WTC11 (cell line): ENCODE measurements at places on chromosomes 2 and 18.
A peak's percentile ranks its signal among the peaks of the same experiment; 100 is the strongest.

DNA sequence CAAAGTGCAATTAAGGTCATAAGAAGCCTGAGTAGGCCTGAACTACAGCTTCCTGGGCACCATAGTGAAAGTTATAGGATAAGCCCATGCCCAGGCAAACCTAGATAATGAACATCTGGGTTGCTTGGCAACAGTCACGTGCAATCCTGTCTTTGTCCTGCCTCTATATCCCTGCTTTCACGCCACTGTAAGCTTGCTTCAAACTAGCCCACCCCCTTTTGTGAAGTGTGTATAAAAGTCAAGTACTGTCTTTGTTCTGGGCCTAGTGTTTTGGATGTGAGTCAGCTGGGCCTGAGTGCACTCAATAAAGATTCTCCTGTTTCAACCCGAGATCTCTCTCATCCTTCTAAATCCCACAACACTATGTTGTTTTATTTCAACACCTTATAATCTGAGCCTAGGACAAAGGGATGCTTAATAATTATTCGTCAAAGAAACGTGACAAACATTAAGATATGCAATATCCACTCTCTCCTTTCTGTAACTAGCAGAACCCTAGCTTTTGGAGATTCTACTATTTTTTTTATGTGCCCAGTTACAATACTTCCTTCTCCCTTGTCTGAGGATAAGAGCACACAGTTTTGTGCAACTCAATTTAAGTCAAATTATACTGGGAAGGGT lies 927.8 kb downstream of the SUCLG1 start:
- no peak for DNase-seq

DNA sequence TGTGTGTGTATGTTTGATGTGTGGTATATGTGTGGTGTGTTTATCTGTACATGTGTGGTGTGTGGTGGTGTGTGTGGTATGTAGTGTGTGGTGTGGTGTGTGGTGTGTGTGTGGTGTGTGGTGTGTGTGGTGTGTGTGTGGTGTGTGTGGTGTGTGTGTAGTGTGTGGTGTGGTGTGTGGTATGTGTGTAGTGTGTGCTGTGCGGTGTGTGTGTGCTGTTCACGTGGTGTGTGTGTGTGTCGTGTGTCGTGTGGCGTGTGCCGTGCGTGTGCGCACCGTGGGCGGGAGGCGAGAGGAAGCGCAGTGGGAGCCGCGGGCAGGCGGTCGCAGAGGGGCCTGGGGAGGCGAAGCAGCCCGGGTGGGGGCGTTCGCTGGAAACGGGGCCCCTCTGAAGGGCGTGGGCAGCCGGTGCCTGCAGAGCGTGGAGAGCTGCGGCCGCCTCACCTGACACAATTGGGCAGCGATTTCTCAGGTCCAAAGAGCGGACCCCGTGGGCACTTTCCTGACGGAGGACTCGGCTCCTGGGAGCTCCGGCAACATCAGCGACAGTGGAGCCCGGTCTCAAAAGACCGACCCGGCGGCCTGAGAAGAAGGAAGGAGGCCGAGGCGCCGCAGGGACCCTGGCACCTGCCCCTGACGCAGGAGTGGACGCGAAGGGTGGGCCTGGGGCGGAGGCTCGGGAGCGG lies 741.1 kb upstream of the SALL3 start:
- DNase-seq, result no peak

GRCh38 chr18:52312346-52312745 lies 27.7 kb upstream of the DCC start:
- no peak for DNase-seq

DNA sequence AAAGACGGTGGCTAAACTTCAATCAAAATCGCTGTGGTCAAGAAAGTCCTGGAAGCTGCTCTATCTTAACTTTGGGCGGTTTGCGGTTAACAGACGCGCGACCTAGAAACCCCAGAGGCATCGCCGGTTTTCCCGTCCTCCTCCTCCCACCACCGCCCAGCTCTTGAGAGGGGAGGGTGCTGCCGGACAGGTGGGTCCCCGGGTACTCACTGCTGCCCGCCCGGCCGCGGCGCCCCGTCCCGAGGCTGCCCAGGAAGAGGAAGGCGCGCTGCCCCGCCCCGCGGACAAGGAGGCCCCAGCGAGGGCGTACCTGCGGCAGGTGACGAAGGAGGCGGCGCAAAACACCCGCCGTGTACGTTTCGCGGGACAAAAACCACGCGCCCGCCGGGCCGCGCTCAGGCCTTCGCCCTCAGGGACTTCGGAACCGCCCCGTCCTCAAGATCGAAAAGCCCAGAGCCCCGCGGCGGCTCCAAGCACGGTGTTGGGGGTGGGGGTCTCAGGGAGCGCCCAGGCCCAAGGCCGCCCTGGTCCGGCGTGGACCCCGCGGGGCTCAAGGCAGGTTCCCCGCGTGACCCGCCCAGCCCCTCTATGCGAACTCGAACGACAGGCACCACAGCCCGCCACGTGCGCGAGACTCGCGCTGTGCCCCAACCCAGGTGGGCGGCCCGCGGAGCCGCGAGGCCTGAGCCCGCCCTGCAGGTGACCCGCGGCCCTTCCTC lies at the start of gene SH3YL1:
Gene SH3YL1, minus strand, starts transcription at position 259 of the 719 bp plus-strand sequence. Its CDS starts 48 bp downstream, at position 211.
- DNase-seq, result peak; percentile 63

DNA sequence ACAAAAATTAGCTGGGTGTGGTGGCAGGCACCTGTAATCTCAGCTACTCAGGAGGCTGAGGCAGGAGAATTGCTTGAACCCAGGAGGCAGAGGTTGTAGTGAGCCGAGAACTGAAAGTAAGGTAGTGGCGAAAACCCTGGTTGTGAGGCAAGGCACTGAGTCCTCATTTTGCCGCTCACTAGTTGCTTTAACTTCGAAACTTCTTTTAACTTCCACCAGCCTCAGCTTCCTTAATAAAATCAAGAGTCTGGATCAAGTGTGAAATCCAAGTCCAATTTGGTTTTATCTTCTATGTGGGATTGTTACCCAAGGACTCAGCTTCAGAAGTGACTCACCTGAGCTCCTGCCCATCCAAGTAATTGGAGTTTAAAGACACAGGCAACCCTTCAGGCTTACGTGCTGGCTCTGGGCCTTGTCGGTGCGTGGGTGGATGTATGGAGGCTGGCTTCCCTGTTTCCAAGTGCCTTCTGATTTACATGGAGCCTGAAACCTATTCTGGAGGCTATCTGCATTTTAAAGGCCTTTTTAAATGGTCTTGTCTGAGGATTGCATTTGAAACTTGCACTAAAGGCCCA lies 374.2 kb upstream of the ID2 start:
- no peak for DNase-seq

DNA sequence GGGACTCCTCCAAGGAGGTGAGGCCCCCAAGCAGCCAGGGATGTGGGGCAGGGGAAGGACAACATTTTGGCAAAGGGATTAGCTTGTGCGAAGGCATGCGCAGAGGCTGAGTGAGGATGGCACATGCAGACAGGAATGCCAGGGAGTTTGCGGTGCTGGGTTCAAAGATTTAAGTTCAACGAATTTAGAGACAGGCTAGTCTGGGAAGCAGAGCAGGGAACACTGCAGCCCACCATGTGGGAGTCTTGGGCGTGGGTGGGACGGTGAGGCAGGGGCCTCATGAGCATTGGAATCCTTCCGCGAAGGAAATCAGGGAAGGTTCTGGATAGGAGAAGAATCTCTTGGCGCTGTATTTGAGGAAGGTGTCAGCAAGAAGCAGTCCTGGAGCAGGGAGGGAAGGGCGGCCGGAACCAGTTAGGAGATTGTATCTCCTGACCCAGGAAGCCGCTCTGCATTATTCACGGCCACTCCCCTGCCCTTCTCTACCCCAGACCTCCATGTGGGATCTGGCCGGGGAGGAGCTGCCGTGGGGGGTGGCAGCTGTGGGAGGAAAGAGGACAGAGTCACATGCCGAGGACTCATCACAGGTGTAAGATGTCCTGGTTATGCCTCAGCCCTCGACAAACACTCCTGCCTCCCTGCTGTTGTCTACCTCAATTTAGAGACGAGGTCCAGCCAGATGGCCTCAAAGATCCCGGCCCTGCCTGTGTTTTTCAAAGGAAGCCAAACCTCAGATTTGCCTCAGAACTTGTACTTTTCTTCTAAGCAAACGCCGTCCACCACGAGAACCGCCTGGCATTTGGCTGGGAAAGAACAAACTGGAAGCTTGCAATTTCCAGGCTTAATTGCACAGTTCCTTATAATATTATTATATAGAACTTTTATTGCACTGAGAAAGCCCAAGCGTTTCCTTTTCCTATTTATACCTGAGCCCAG lies 123.7 kb upstream of the SMAD2 start:
- DNase-seq, result no peak

DNA sequence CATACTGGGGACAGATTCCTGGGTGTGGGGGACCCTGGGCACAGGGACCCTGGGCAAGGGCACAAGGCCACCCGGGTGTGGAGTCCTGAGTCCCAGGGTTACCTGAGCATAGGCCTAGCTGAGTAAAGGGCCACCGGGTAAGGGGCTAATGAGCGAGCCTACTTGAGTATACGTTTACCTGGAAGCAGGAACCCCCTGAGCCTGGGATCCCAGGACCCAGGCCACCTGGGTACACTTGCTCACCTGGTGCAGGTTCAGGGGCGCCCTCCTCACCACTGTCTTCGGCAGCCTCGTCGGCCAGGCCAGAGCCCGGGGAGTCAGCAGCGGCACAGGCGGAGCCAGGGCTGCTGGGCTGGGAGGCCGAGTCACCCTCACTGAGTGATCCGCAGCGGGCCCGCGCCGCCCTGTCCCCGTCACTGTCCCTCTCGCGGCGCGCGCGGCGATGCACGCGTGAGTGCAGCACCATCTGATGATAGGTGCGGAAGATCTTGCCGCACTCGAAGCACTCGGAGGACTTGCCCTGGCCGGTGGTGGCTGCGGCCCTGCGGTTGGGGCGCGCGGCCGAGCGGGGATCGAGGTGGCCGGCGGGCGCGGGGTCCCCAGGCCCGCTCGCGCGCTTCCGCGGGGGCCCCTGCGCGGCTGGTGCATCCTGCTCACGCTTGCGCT lies 53.9 kb downstream of the ZNF516 start:
- no peak for DNase-seq

DNA sequence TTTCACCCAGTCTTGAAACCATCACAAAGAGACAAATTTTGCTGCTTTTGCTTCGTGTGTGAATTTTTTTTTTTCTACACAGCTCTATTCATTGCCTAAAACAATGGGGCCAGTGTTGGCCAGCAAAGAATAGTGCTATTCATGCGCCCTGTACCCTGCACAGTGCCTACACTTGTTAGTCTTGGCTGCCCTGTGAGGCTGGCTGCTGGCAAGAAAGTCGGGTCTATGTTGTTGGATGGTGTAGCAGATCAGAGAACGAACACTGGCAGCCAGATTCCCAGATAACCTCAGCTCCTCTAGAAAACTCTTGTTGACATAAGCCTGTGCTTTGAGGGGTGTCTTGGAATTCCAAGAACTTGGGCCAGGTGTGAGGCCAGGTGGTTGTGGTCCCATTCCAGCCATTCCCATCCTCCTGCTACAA lies 455.7 kb upstream of the TCF4 start:
- peak; percentile 15 for DNase-seq

DNA sequence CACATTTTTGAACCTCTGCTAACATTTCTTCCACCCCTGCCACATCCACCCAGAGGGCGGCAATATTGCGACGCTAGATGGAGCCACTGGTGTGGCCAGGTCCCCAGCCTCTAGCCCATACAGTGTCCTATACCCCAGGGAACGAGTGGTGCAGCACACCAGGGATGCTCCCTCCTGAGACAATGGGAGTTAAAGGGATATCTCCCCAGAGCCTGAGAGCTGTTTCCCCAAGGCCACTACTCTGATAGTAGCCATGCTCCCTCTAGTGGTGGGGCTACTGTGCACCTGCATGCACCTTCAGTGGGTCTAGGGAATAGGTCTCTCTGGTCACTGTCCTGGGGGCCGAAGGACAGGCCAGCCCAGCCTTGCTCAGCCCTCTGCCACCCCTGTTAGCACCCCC lies 336.4 kb upstream of the FSHR start:
- DNase-seq, result peak; percentile 86

- no peak for DNase-seq
Observed at GRCh38 chr2:58228299-58228698, 12.8 kb downstream of the FANCL start.

GRCh38 chr18:68548904-68549870 lies 165.7 kb downstream of the TMX3 start:
- no peak for DNase-seq

DNA sequence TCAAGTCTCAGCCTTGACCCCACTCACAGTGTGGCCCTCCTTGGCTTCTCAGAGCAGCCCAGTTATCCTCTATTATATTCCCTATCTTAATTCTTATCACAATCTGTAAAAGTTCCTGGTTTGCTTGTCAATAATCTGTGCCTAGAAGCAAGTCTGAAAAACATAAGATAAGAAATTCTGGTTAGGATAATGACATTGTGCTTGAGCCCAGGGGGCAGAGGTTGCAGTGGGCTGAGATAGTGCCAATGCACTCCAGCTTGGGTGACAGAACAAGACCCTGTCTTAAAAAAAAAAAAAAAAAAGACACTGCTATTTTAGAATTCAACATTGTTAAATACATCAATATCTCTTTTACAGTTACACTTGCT lies 63.9 kb downstream of the TMEM131 start:
- no peak for DNase-seq

- no peak for DNase-seq
Observed at GRCh38 chr18:72948439-72948838, 80.7 kb upstream of the NETO1 start.

- DNase-seq, result no peak
Observed at GRCh38 chr2:202762556-202762955, 109.0 kb downstream of the ICA1L start.

DNA sequence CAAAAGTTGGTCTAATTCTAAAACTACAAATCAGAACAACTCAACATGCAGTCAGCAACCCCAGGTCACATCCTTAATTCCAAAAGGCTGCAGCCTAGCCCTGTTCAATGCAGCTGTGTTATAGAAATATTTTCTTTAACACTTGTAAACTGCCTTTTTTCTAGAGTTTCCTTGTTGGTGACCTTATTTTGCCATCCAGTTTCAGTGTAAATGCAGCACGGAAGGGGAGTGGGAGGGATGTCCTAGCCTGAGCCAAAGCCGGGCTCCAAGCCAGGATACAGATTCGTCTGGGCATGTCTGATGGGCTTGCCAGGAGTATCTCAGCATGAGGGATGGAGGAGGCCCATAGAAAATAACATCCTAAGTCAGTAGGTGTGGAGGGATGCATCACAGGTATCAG lies 17.7 kb upstream of the SP3 start:
- no peak for DNase-seq

GRCh38 chr2:190627448-190628412 lies 21.2 kb upstream of the NAB1 start:
- peak; percentile 35 for DNase-seq

- no peak for DNase-seq
Observed at GRCh38 chr2:75647771-75648170, 1.2 kb downstream of the MRPL19 start.

- no peak for DNase-seq
Observed at GRCh38 chr2:127584516-127585033, 49.1 kb downstream of the MYO7B start.

- no peak for DNase-seq
Observed at GRCh38 chr18:2387588-2387987, 183.7 kb downstream of the METTL4 start.

GRCh38 chr2:149029307-149029965 lies 9.1 kb upstream of the LYPD6B start:
- no peak for DNase-seq
